ENCODE measurements at places on chromosomes 4 and X.
A peak's percentile ranks its signal among the peaks of the same experiment; 100 is the strongest.

GRCh38 chr4:4541040-4541631 lies 712 bp downstream of the STX18 start:
- DNase-seq, result no peak

- no peak for DNase-seq
Measured at GRCh38 chrX:100710816-100711215, 21.1 kb downstream of the SYTL4 start.

DNA sequence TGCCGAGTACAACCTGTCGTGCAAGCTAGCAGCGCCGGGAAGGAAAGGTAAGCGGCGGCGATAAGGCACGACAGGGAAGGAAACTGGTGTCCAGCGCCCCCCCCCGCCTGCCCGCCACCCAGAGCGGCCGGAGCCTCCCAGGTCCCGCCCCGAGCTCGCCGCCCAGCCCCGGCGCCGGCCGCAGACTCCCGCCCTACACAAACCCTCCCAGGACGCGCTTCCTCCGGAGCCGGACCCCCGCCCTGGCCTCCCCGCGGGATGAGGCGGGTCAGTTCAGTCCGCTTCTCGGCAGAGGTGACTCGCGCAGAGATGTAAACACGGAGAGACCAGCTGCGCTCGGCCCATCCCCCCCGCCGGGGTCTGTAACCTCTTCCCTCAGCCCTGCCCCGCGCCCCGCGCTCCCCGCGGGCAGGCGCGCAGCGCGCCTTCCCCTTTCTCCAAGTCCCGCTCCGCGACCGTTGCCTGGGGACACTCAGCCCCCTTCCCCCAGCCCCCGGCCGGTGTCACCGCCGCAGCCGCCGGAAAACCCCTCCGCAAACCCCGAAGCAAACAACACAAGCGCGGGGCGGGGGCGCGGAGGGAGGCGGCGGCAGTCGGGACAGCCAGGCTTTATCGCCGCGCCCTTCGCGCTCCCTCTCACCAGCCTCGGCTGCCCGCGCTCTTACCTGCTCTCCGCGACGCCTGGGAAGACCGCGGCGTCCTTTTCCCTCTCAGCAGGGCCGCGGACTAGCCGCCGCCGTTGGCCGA lies 543 bp downstream of the ELF2 start:
- DNase-seq, result peak; percentile 77

- DNase-seq, result no peak
Measured at GRCh38 chrX:26352891-26353430, 137.0 kb downstream of the MAGEB5 start.

DNA sequence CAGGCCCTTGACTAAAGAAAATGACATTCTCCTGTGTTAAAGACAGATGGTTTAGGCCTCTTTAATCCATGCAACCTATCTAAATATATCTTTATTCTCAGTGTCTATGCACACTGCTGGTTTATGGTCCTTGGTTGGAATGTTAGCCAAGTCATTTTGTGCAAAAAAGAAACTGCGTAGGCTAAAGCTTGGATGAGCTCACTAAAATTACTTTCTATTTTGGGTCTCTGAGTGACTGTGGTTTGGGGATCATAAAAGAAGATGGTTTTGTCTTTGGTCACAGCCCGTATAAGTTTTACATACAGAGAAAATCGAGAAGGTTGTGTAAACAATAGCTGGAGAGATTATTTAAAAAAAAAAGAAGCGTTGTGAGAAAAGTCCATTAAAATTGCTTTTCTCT lies 443.6 kb downstream of the UBE2NL start:
- no peak for DNase-seq

GRCh38 chr4:64781737-64782326 lies 372.6 kb upstream of the TECRL start:
- no peak for DNase-seq

DNA sequence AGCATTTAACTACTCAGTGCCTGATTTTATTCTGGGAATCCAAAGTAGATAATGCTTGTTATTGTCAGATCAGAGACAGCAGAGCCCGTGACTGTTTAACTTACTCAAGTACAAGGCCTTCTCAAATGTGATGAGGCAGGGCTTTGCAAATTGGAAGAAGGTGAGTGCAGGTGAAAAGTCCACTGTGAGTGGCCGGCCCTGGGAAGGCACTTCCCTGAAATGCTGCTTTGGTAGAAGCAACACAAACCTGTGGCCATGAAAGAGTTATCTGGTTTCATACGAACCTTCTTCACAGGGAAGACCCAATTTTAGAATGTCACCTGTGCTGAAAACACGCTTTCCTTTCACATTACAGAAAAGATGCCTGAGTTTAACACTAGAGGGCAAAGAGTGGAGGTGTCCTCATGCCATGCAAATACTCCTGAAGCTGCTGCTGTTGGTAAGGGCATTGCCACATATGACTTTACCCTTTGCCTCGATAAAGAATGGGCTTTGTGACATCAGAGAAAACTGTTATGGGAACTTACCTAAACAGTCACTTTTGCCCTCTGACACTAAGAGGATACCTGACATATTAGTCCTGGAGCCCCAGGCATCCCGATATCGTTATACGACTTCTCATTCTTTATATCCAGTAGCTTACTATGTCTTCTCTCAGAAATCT lies 8.0 kb downstream of the PPARGC1A start:
- no peak for DNase-seq

GRCh38 chr4:166432842-166433241 lies 559.8 kb downstream of the TLL1 start:
- DNase-seq, result no peak

GRCh38 chr4:175306436-175306835 lies 388.3 kb downstream of the ADAM29 start:
- DNase-seq, result no peak

DNA sequence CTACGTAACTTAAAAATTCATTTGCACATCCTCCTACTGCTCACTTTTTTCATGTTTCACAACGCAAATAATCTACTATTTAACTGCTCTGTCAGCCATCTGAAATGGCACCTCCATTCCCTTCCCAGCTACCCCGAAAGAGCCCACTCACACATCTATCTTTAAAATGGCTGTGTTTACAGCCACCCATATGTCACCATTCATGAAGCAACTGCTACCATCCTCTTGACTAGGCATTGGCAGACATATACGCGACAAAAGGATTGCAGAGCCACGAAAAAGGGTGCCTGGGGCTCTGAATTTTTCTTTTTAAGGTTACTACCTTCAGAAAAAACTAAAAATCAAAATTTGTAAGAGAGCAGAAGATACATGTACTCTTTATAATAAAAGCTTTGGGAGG lies 11.5 kb downstream of the SH3RF1 start:
- no peak for DNase-seq

GRCh38 chrX:100720301-100720700 lies 11.6 kb downstream of the SYTL4 start:
- DNase-seq, result no peak

DNA sequence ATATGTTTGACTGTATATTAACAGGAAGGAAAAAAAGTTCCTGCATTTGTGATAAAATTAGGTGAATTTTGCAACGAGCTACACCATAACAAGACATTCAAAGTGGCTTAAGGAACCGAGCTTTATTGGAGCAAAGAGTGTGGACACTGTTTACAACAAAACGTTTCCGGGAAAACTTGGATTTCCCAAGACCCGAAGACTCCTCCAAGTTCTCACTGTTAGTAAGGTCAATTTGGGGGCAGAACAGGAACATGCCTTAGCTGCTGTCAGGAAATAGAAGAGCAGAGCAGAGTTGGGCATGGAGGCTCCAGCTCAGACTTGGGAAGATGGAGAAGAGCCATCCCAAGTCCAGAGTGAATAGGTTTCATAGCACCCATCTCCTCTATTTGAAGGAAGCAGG lies 16.5 kb downstream of the ADH6 start:
- DNase-seq, result no peak

DNA sequence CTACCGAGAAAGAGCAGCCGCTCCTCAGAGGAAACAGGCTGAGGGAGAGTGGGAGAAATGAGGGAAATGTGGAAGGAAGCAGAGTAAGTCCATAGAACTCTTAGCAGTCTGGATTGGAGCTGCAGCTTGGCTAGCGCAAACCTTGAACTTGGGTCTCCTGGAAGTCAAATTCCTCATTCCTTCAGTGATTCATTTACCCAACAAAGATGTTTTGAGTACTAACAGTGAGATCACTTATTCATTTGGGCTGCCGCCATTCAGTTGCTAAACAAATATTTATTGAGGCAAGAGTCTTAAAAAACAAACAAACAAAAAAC lies 51.5 kb downstream of the SEL1L3 start:
- no peak for DNase-seq

DNA sequence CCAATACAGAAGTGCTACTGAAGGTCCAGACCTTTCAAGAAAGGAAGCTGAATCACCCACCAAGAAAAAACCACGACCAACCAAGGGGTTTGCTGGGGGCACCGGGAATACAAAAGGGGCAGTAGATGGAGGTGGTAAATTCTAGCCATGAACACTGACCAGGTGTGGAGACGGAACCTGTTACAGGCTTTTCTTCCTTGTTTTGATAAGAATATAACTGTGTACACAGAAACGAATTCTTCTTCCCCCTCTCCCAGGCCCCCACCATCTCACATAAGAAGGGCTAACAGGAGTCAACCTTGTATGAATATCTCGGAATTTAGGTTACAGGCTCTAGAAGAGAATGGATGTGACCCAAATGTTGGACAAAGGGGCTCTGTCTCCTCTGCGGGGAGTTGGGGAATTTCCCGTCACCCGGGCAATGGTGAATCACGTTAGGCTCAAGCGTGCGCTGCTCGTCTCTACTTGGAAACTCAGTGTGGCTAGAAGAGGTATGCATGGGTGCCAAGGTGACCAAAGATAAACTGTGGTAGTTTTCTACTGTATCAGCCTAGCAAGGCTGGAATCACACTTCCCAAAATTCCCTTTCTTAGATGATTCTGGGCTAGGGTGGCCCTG lies 87.0 kb downstream of the AFAP1 start:
- no peak for DNase-seq

DNA sequence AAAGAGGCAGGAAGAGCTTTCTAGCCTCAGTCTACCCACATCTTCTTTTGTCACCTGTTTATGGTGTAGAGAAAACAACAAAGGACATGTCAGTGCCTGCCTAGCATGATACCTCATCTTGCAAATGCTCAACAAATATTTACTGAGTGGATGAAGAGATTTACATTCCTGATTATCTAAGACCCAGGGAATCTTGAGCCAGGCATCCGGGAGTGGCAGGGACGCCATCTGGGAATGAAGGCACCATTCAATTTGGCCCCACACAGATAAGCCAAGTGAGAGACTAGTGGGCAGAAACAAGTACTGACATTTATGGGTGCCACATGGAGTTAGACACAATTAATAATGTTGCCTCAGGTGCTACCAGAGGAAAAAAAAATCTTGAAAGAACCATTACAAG lies 36.8 kb upstream of the CASK start:
- DNase-seq, result no peak

DNA sequence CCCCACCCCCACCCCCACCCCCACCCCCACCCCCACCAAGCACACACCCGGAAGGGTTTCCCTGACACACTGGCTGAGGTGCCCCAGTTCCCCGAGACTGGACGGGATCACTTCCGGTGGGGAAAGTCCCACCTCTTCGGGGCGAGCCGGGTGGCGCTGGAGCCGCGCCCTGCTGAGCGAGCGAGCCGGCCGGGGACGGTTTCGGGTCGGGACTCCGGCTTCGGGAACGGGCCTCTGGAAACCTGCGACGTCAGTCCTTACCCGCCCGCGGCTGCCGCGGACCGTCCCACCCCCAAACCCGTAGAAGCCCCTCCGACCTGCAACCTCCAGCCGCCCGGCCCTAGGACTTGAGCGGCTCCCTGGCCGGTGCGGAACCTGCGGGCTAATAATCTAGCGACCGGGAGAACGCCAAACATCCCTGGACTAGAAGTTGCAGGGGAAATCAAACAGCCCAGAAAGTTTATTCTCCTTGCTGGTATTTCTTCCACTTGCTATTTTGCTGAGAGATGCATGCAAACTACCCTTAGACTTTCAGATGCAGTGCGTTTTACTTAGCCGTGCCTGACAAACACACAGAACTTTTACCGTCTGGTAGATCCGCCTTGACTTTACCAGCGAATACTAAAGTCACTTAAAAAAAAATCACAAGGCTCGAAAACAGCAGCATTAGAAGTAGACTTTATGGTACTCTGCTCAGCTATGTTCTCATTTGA lies 991 bp downstream of the RAP2C start:
- peak; percentile 77 for DNase-seq

DNA sequence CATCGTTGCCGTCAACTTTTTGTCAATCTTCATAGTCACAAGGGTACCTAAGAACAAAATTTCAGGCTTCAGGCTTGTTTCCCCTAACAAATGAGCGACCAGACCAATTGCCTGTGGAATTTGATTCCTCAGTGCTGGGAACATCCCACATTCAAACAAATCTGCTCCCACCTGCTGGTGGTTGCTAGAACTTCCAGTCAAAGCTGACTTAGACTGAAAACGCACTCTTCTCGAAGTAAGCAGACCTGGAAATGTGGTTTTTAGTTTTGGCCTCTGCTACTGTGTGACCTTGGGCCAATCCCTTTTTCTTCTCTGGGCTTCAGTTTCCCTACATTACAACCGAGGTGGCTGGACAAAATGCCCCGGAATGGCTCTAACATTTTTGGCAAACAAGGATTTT lies 1.8 kb upstream of the GABRQ start:
- DNase-seq, result no peak

- no peak for DNase-seq
Measured at GRCh38 chrX:38886112-38886511, 84.9 kb downstream of the MID1IP1 start.

- no peak for DNase-seq
Measured at GRCh38 chr4:124118061-124118460, 594.5 kb downstream of the ANKRD50 start.

DNA sequence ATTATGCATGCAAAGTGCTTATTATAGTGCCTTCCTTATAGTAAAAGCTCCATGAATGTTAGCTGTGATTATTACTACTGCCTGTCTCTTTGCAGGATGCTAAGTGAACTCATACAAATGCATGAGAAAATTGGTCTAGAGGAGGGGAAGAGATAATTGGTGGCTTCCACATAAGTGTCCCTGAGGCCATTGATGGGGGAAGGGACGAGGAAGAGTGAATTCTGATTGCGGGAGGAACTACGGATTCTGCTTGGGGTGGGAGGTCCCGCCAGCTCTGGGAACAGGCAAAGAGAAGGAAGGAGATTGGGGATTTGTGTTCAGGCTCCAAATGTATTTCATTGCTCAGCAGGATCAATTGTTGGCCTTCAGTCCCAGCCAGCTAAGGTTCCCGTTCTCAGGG lies 11.6 kb upstream of the ARHGAP36 start:
- no peak for DNase-seq

DNA sequence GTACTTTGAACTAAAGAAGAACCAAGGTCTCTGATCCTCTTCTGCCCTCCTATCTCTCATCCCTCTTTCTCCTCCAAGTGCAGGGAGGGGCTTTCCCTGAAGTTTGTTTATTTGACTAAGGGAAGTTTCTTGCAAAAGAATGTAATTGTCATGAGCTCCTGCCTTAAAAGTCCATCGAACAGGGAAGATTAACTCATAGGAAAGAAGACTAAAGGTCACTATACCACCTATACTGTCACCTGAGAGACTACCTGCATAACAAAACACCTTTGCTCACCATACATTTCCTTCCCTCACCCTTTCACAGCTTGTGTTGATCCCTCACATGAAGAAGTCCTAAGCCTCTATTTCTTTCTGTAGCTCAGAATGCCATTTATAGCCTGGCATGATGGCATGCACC lies 59.4 kb upstream of the C4orf54 start:
- DNase-seq, result no peak

GRCh38 chr4:42570221-42570620 lies 86.7 kb downstream of the ATP8A1 start:
- no peak for DNase-seq
